ENCODE measurements at places on chromosomes 11 and 22.

DNA sequence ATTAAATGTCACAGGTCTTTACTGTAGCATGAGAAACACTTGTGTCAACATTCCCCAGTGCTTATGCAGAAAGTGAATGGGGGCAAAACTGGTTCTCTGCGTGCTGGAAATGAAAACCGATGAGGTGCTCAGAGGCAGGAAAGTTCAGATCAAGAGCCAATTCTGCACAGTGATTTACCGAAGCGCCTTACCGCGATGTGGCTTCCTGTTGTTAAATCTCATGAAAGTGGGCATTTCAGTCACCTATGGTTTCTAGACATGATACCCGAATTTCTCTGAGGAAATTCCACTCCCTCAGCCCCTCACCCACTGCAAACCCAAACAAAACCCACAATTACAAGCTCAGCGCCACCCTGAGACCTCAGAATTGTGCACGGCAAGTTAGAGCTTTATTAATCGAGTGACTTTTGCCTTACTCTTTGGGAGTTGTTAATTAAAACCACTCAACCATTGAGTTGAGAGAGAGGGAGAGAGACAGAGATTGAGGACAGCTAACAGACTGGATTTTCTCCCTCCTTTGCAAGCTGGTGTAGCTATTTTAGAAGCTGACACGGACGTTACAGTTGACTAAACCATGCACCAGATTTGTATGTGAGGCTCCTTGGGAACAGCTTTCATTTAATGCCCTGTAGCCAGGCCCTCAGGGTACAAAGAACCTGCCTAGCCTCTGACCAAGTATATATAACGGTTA, 196.4 kb downstream of the DBX1 start:
- DNase-seq: no peak

DNA sequence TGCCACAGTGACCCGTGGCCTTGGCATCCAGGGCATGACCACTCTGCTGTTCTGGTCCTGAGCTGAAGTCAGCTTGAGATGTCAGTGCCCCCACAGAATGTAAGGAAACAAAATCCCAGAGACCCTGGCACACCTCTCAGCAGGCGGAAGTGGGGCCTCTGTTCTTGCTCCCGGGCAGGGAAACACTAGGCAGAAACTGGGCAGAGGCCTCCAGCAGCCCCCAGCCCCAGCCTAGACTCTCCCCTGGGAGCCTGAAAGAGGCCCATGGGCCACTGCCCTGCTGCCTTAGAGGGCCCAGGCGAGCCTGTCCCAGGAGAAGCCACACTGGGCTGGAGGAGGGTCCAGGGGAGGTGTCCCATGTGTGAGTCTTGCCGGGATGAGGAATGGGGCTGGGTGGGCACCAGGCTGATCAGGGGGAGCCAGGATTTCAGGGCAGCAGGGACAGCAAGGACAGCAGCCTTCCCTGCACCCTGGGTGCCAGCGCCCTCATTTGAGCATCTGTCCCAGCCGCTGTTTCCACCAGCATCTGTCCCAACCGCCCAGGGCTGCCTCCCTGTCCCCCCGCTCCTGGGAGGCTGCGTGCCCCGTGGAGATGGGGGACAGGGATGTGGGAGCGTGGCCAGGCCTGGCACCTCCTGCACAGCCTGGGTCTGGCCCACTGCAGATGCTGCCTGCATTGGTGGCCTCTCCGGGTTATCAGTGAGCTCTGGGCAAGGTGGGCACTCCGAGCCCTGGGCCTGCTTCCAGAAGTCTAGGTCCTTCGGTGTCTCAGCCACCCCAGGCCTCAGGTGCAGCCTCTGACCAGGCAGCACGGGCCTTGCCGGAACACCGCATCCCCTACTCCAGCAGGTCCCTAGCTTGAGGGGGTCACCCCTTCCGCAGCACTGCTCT, 1072.4 kb downstream of the BRD1 start:
- no peak for DNase-seq

GRCh38 chr22:30926706-30927105, 41.9 kb downstream of the MORC2 start:
- no peak for DNase-seq

DNA sequence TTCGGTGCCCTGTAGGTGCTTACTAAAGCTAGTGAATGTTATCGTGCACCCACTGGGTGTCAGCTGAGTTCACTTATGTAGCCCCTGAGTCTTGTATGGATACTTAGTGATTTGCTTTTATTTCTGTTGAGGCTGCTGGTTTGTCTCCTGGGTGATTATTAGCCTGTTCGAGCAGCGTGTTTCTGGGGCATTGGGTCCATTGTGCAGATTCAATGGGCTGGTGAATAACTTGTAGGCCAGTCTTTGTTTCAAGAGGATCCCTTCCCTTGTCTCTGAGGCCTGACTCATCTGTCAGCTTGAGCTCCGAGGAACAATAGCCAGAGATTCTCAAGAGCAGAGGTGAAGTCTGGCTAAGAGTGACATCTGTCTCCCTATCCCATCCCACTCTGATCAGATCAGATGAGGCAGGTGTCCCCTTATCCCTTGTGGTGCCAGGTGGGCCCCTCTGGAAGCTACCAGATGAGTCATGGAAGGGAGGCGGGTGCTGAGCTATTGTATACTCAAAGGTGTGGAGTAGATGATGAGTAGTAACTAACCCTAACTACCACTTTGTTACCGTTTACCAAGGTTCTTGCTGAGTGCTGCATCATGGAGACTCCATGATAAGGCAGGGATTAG, 3.7 kb downstream of the MIAT start:
- no peak for DNase-seq

DNA sequence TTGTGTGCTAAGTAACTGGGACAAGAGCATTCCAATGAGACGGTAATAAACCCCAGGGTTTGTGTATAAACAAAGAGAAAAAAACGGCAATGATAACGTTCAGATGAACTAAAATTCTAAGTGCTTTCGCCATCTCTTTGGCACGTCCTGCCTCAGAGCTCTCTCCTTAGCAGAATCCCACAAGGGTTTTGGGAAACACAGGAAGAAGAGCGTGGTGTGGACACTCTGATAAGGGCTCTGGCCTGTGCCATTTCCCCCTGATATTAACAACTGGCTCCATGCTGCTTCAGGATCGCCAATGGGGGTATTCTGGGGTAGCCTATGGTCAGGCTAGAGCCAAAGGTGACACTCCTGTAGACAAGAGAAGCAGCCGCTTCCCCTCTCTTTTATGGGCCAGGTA, 18.4 kb downstream of the ABCC8 start:
- DNase-seq: no peak

DNA sequence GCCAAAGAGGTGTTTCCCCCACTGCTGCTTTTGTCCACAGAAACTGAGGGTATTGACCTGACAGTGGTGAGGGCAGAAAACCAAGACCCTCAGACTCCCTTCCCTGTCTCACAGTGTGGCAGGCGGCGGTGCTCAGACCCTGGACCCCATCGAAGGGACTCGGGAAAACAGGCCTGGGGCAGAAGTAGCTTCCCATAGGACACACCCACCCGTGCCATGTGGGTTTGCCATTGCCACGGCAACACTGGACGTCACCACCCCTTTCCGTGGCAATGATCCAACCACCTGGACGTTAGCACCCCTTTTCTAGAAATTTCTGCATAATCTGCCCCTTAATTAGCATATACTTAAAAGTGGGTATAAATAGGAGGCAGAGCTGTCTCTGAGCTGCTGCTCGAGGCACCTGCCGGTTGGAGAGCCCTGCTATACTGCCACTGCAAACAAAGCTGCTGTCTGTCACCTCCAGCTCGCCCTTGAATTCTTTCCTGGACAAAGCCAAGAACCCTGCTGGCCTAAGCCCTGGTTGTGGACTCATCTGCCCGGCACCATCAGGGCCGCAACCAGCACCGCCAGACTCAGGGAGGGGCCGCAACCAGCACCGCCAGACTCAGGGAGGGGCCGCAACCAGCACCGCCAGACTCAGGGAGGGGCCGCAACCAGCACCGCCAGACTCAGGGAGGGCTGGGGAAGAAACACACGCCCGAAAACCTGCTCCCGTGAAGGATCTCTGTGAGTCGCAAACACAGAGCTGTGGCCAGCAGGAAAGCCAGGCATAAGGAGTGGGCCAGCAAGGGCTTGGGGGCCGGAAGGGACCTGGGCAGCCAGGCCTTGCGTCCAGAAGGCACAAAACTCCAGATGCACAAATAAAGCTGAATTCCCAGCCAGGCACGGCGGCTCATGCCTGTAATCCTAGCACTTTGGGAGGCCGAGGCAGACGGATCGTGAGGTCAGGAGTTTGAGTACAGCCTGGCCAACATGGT, 10.4 kb downstream of the MLC1 start:
- DNase-seq: no peak

- no peak for DNase-seq
Measured at GRCh38 chr11:130071211-130071712, 1.6 kb downstream of the APLP2 start.

DNA sequence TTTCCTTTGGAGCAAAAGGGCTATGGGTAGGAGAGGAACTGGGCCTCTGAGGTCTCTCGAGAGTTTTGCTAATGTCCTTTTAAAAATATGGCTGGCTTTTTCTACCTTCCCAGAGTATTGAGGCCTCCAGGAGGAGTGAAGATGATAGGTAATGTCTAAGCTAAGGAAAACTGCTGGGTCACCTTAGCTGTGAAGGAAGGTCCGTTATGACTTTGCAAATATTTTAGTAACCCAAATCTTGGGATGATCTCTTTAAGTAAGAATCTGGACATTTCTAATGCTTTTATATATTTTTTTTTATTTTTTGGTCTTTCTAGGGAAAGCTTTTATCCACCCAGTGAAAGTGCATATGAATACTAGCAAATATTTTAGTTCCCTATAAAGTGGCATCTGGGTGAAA, 60.9 kb upstream of the SYN3 start:
- DNase-seq: no peak

DNA sequence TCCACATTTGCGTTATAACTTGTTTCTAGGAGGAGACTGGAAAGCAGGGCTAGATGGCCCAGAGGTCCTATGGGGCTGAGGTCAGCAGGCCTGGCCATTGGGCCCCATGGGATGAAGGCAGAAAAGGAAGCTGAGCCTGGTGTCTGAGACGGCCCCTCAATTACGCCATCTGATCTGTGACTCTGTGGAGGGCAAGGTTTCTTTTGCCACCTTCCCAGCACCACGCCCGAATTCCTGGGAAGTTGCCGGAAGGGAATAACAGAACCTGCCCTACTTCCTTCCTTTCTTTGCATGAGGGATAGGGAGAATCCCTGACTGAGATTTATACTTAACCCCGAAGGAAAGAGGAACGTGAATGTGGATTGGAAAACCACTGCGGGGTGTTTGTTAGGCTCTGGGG, 118.1 kb downstream of the MPPED1 start:
- no peak for DNase-seq

DNA sequence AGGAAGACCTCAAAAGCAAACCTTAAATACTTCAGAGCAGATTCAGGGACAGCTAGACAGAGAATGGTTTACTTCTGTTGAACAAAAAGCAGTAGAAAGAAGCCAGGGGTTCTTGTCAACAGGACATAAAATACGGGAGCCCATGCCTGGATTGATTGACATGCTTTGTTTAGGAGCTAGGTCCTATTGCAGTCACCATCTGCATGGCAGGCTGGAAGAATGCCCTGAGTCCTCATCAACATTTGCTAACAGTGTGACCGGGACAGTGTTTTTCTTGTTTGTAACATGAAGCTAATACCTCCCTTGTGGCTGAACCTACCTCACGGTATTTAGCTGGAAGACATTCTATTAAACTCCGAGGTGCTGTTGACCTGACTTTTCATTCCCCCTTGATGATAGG, 225.4 kb downstream of the NTM start:
- DNase-seq: no peak

GRCh38 chr11:19803506-19803998, 90.9 kb downstream of the NAV2 start:
- DNase-seq: no peak

GRCh38 chr11:2883979-2884815, 1.4 kb downstream of the CDKN1C start:
- no peak for DNase-seq

- DNase-seq: no peak
Measured at GRCh38 chr11:45053736-45054446, 92.5 kb upstream of the PRDM11 start.

DNA sequence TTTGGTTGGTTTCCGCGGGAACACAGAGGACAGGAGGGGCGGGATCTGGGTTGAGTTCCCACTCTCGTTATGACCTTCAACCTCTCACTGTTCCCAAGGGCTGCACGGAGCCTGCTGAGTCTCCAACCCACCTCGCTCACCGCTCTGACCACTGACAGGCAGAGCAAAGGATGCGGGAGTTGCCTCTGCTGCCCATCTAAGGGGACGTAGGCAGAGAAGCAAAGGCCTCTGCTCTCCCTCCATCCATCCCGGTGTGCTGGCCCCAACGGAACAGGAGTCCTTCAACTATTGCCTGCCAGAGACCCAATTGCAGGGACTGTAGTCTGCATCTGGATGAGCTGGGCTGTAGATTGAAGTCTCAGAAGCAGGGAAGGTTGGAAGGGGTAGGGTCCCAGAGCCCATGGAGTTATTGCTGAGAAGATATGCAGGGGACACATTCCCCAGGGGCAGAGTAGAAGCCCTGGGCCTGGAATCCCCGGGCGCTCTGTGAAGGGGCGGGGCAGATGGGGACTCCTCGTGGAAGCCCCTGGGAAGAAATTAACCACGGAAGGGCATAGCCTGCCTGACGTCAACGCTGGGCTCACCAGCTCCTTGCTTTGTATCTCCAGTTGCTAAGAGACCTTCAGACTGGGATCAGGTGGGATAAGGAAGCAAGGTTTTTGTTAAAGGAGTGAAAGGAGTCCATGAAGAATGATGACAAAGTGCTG, 12.7 kb upstream of the FXYD2 start:
- no peak for DNase-seq

GRCh38 chr22:43007519-43008102, 7.3 kb downstream of the PACSIN2 start:
- no peak for DNase-seq

DNA sequence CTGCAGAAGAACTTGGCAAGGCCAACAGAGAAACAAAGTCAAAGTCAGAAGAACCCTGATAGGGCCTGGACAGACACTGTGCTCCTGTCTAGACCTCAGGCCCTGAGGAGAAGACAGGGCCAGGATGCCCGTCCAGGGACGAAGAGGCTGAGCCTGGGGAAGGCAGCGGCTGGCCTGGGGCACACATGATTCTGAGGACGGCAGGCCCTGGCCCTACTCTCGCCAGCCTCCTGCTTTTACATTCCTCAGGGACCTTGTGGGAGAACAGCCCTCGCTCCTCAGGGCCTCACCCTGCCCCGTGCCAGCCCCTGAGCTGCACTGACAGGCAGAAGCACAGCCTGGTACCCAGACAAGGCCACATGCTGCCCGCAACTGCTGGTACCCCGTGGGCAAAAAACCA, 43.6 kb upstream of the TTLL12 start:
- DNase-seq: no peak

Data from activated naive CD4-positive, alpha-beta T cell (primary cell).